ENCODE measurements at places on chromosomes 7 and 10.
A peak's percentile ranks its signal among the peaks of the same experiment; 100 is the strongest.

GRCh38 chr10:129033790-129034272 lies 433.2 kb upstream of the MGMT start:
- DNase-seq: no peak

DNA sequence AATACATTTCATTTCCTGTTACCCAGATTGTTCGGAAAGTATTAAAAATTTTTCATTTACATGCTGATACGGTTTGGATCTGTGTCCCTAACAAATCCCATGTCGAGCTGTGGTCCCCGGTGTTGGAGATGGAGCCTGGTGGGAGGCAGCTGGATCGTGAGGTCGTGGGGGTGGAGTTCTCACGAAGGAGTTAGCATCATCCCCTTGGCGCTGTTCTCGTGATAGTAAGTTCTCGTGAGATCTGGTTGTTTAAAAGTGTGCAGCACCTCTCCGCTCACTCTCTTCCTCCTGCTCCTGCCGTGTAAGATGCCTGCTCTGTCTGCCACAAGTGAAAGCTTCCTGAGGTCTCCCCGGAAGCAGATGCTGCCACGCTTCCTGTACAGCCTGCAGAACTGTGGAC lies 30.9 kb downstream of the PLEKHS1 start:
- no peak for DNase-seq

- no peak for DNase-seq
Observed at GRCh38 chr10:127871631-127872010, 21.1 kb downstream of the CLRN3 start.

DNA sequence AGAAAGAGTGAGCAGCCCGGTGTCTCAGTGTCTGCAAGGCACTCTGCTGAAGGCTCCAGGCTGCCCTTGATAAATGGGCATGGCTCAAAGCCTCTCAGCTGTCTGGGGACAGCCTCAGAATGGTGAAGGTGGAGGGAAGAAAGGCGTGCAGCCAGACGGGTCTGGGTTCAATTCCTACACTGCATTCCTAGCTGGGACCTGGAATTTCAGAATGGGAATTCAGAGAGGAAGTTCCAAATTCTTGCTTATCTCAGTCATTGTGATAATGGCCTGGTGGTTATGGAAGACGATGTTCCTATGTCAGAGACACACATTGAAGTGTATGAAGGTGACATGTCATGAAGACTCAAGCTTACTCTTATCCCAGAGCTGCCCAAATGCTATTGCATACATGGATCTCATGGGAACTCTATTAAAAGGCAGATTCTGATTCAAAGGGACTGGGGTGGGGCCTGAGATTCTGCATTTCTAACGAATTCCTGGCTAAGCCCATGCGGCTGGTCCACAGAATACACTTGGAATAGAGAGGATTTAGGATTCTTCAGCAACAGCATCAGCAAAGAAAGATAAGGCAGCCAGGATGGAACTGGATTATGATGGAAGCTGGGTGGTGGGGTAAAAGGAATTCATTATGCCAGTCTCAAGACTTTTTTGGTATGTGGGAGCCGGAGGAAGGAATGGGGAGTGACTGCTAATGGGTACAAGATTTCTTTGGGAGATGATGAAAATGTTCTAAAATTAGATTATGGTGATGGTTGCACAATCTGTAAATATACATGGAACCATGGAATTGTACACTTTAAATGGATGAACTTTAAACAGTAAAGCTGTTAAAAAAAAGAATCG lies 82.6 kb upstream of the ZMIZ1 start:
- DNase-seq: no peak

DNA sequence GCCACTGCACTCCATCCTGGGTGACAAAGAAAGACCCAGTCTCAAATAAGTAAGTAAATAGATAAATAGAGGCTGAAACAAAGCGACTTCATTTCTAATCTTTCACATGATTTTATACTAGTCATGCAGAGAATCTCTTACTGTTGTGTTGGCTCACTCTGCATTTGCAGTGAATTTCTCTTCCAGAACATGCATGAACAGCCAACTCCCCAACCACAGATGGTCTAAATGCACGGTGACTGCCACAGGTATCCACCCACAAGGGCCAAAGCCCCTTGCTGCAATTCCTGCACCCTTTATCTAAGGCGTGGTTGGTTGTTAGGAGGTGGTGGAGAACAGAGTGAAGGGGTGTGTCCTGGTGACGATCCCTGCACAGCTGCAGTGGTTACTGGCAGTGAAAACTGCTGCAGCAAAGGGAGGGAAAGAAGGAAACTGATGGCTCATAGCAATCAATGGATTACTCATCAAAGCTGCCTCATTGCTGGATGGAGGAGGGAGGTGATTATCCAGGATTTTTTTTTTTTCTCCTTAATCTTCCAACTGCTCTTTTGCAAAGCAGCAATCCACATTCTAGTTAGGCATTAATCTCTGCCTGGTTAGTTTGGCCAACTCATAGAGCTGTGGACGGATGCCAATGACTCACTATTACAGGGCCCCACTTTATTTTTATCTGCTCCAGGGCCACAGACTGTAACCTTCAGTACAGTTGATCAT lies 50.6 kb downstream of the PRTFDC1 start:
- peak; percentile 83 for DNase-seq

- no peak for DNase-seq
Observed at GRCh38 chr7:40721342-40721949, 586.6 kb downstream of the SUGCT start.

DNA sequence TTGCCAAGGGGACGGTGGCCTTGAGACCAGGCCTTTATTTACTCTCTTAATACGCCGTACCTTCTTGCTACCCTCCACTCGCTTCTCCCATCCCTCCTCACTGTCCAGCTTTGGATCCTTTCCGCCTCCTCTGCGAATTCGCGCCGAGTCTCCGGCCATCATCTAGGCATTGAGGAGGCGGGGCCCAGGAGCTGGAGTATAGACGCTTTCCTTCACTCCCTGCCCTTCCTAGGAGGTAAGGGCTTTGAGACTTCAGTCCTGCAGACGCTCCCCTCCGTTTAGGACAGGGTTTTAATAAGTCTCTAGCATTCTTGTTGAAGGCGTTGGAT lies 538 bp downstream of the TFAM start:
- peak; percentile 22 for DNase-seq

DNA sequence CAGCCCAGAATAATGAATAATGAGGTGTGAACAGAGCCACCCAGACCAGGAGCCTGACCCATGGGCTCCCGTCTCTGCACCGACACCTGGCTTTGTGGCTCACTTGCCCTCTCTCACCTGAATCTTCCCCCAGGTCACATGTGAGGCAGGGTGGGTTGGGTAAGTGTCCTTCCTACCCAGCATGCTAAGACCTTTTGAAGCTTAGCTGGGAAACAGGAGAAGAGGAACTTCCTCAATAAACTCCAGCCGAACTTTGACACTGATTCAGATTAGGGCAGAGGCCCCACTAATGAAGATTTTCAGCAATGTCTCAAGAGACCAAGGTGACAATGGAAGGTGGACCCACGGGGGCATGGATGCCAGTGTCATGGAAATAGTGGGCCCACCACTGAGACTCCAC lies 46.6 kb upstream of the AQP1 start:
- DNase-seq: no peak

DNA sequence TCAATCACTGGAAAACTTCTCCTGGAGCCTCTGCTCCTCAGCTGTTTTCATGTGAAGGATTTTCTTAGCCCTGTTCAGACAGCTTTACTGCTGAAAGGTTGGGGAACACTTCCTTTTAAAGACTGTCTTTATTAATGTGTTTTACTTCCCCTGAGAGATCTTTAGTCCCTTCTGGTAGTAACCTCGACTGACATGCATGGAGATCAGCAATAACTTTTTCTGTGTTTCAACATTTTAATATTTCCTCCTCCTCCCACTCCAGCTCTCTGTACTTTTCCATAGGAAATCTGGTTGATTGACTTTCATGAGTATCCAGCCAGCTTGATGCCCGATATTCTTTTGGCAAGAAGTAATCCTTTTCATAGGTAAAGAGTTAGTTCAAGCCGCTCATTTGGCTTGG lies 62.7 kb upstream of the STRIP2 start:
- DNase-seq: peak; percentile 19

DNA sequence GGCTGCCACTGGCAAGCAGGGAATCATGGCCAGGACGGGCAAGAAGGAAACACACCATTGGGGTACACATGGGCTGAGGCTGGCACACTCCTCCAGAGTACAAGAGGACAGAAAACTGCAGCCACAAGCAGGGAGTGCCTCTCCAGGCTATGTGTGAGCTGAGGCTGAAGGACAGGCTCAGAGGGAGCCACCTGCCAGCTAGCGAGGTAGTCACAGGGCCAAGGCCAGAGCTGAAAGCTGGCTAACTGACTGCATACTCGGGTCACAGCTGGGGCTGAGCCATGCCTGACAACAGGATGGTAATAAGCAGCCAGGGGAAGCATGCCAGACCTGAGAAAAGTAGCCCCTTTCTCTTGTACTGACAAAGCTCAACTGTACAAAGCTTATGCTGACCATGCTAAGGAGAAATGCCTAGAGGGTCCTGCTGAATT lies 52.0 kb downstream of the KIF5B start:
- no peak for DNase-seq

DNA sequence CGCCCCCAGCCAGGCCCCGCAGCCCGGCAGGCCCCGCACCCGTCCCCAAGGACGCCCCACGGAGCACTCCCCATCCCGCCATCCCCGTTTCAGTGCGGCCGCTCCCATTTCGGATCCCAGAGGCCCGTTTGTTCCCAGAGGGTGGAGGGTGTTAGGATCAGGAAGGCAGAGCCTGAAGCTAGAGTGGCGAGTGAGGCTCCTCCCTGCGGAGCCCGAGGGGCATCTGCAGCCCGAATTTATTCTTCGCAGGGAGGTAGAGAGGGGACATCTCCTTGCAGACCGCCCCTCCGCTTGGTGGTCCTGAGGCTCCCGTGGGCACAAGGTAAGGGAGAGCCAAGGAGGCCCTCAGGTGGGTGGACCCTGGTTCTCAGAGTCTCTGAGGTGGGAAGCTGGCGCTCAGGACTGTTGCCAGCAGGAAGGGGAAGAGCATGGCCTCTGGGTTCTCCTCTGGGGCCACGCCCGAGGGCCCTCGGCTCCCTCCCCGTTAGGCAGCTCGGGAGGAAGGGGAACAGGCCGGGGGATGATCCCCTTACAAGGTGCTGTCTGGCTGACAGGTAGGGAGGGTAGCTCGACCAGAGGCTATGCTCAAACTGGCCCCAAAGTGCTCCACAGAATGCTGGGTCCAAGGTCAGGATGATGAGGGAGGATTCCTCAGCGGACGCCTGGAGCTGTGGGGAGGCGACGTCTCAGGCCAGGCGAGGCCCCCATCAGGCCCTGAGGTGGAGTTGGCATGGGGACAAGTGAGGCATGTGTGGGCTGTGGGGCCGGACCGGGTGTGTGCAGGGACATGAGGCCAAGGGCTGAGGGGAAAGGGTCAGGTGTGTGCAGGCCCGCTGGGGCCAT lies 17.4 kb downstream of the POLL start:
- DNase-seq: peak; percentile 14

DNA sequence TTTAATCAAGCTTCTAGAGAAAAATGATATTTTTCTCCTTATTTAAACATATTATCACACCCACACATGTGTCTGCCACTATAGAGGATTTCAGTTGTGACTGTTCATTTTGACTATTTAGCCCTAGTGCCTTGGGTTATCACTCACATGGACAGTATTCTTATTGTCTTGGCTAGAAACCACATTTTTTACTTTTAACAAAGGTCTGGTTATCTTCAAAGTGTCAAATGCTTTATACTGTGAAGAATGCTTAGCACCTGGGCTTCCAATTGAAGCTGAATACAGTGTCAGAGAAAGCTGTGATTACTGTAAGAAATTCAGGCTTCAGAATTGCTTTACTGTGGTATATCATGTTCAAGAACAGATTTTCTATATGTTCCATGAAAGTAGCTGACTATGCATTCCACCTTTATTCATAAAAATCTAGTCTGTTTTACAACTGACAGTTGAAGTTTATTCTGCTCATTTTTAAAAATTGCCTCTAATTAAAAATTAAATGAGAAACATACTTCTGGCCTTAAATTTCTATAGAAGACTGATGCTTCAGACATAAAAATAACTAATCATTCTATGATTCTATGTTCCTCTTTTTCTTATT lies 278.6 kb downstream of the SEMA3D start:
- no peak for DNase-seq

- no peak for DNase-seq
Observed at GRCh38 chr10:108362296-108362695, 1197.8 kb upstream of the SORCS1 start.

DNA sequence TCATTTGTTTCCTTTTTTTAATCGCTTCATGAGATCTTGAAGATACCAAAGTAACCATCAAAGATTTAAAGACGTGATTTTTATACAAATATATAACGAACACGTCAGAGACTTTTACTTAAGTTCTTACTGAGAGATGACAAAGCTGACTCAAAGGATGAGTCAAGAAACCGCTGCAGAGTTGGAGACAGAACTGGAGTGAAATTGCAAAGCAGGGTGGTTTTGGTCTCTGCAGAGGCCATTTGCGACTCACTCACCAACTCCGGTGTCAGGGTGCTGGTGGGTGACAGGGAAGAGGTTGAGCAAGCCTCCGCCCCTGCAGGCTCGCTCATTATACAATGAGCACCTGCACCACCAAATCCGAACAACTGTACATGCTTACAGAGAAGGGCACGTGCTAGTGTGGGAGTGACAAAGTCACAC lies 75.2 kb downstream of the DNAJB6 start:
- peak; percentile 51 for DNase-seq

GRCh38 chr7:100406767-100407166 lies 21.7 kb downstream of the ZCWPW1 start:
- DNase-seq: no peak

DNA sequence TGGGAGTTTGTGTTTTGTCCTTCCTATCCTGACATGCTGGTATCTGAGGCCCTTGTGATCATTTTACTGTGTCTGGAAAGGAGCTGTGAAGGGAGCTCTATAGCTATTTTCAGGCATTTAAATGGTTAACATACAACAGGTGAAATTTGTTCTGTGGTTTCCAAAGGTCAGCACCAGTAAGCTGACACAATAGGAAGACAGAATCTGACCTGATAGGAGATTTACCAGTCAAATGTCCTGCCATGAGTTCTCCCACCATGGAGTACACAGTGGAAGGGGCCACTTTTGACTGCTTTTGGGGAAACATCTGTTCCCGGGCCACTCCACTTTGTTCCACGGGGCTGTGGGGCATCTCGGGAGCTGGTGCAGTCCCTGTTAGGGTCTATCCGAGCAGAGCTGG lies 17.6 kb downstream of the FKBP6 start:
- DNase-seq: no peak

Measured in suppressor macrophage treated with lipopolysaccharide for 4 hours (primary cell).